ENCODE measurements at places on chromosomes 3 and 15.

DNA sequence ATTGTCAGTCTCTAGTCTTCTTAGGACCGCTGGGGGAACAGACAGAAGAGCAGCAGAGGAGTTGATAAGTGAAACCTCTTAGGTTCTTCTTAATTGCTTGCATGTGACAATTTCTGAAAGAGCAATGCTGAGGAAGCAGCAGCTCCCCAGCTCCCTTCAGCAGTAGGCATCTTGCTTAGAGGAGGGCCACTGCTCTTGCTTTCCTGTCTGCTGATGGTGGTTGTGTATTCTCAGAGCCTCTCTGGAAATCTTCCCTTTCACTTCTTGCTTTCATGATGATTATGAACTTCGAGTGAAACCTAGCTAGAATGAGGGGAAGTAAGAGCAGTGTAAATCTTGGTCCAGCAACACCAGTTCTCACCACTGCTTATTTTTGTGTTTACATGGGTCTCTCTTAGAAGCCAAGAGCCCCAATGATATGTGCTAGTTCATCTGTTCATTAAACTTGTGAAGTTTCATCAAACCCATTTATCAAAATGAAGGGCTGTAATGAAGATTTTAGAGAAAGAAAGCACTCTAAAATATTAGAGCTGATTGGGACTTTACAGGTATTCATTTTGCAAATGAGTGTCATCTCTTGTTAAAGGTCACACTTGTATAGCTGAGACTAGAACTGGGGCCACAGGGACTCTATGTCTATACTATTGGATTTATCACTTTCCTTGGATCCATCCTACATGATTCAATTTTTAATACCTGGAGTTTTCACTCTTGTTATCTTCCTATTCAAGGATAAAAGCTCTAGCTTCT, 246.7 kb downstream of the LPP start:
- DNase-seq: no peak

- peak; percentile 18 for DNase-seq
Measured at GRCh38 chr3:75192146-75192616, 471.9 kb upstream of the FRG2C start.

DNA sequence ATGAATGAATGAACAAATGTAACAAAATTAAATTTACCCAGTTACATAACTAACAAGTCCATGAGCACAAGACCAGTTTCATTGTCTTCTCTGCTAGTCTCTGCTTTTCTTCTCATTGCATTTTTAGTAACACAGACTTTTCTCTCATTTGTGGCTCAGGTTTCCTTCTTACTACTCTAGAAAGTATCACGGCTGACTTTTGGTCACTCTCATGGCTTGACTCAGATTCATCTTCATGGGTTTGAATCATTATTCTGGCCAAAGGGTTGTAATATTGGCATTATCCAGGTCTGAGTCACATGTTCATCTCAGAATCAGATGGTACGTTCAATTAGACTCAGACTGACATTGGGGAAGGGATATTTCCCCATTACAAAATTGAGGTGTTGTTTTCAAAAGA, 121.5 kb upstream of the SATB1 start:
- DNase-seq: no peak

GRCh38 chr15:45795440-45796069, 160.7 kb downstream of the SQOR start:
- DNase-seq: peak; percentile 45

GRCh38 chr3:170826047-170826446, 43.9 kb downstream of the RPL22L1 start:
- no peak for DNase-seq

- no peak for DNase-seq
Measured at GRCh38 chr3:141147657-141148056, 84.0 kb upstream of the PXYLP1 start.

DNA sequence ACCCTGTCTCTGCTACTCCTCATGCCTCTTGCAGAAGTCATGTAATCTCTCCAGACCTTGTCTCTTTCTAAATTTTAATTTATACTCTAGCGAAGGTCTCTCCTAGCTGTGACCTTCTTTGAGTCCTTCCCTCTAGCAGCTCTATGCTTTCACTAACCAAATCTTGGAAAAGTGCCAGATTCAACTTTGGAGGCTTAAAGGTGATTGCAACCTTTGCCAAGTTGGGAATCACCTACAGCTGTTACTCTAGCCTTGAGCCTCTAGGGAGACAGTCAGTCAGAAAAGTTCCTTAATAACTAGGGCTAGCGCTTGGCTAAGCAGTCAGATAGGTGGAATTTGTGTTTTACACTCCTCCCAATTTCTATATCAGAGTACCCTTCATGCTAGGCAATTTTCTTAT, 46.1 kb upstream of the ABI3BP start:
- DNase-seq: no peak

- no peak for DNase-seq
Measured at GRCh38 chr3:149216193-149216869, 5.3 kb downstream of the CP start.

- DNase-seq: no peak
Measured at GRCh38 chr3:112351823-112352222, 18.9 kb downstream of the CD200 start.

- no peak for DNase-seq
Measured at GRCh38 chr15:30990446-30991254, 778 bp downstream of the MTMR10 start.

DNA sequence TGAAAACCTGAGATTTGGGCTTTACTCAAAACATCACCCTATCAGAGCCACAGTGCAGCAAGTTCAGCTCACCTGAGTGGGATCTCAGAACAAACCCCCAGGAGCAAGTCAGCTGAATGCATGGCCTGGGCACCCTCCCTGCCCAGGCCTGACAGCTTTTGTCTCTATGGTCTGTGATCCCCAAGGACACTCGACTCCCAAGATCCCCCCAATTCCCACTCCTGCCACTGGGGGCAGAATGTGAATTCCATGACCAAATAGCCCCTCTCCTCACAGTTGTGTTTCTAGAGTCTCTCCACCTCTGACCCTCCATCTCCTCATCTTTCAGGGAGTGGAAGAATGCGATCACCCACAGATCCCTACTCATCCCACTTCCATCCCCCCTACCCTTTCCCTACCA, 58.9 kb downstream of the ZNF445 start:
- DNase-seq: no peak

DNA sequence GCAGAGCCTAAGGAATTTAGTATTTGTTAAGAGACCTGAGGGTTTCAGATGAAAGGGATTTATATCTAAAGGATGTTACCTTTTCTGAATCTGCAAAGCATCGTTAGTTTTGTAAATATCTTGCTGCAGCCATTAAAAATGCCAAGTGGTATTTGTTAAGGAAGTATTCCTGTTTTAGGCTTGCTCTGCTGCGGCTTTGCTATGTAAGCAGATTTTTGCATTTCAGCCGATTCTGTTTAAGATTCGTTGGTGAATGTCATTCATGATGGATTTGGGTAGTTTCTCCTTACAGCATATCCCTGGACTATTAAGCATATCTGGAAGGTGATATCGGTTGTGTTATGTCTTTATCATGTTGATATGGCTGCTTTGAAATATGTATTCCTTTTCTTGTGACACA, 1.0 kb downstream of the USP8 start:
- DNase-seq: no peak

All from pancreas (tissue), 10 donors.